CD8-positive, alpha-beta memory T cell (primary cell): ENCODE measurements at places on chromosomes 13 and 19. TPM values are rescaled to one million over a fixed set of nuclear protein-coding genes. Genes with fewer than 3 reads are reported as not detected.

PBX4 gene
- 15.0 TPM for total RNA-seq

GAMT gene
- 29.5 TPM for total RNA-seq

C19orf67 gene
- total RNA-seq = 0.42 TPM

GSX1 gene
- not detected for total RNA-seq

ZNF567 gene
- 9.4 TPM for total RNA-seq

SLC5A5 gene
- total RNA-seq = 1.7 TPM
